ENCODE measurements at places on chromosomes 2 and 18. TPM values are rescaled to one million over a fixed set of nuclear protein-coding genes. Genes with fewer than 3 reads are reported as not detected.

Gene CRYBA2
- total RNA-seq, result not detected

Gene OTOS
- total RNA-seq, result not detected

Gene MBD1
- total RNA-seq, result 33.3 TPM

Gene CROCC2
- not detected for total RNA-seq

Gene MOGAT1
- not detected for total RNA-seq

Gene TMEM198
- 0.80 TPM for total RNA-seq

Gene SLC8A1
- 0.17 TPM for total RNA-seq

Gene SERPINB3
- 0.06 TPM for total RNA-seq

Gene FSHR
- not detected for total RNA-seq

Gene ACTR2
- total RNA-seq, result 223 TPM

Gene GPR45
- total RNA-seq, result not detected

Gene VAMP8
- 18.2 TPM for total RNA-seq

Gene ABHD1
- total RNA-seq, result 0.50 TPM

Gene AKAIN1
- not detected for total RNA-seq

Gene PROKR1
- total RNA-seq, result not detected

Gene SKA1
- total RNA-seq, result 12.6 TPM

Gene TUBA3E
- 6.3 TPM for total RNA-seq

Gene NOSTRIN
- 1.9 TPM for total RNA-seq

Gene HOXD1
- 0.25 TPM for total RNA-seq

Gene EMILIN1
- 0.43 TPM for total RNA-seq

Gene VAPA
- 163 TPM for total RNA-seq

Gene ASIC4
- total RNA-seq, result 0.05 TPM

Gene RAB27B
- total RNA-seq, result 11.2 TPM

All from A549 treated with dexamethasone at 1 μM for 4 hours (cell line).